ENCODE measurements at places on chromosomes 12 and 14.

- DNase-seq, result no peak
These were observed 10.6 kb upstream of the PUS1 start for GRCh38 chr12:131918311-131919050.

GRCh38 chr12:56029166-56029519, 8.3 kb downstream of the IKZF4 start:
- DNase-seq, result no peak

DNA sequence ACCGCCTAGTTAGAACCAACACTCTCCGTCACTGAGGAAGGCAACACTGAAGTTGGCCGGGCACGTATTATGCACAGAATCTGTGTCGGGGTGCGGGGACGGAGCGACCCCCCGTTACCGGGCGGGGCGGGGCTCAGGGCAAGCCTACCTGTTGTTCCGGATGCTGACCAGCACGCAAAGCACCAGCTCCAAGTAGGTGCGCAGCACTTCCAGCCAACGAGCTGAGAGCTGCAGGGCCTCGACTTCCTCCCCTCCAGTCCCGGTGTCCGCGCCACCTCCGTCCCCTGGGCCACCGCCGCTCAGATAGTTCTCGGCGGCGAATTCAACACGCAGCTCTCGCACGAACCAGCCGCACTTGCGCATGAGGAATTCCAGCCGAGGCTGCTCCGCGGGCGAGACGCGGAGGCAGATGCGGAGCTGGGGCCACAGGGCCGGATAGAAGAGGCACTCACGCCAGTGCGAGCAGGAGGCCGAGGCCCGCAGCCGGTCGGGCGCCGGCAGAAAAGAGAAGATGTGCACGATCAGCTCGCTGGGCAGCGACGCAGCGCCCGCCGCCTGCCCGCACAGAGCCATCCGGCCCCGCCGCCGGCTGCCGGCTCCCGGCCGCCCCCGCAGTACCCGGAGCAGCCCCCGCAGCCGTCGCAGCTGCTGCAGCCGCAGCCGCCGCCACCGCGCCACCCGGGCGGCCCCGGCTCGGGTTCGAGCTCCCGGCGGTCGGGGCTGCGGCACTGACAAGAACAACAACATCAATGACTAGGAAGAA, 636 bp downstream of the FBXO33 start:
- no peak for DNase-seq

- DNase-seq, result no peak
These were observed 237.0 kb upstream of the TBX3 start for GRCh38 chr12:114920771-114921554.

GRCh38 chr12:7083125-7083524, 9.1 kb downstream of the C1R start:
- DNase-seq, result no peak

- DNase-seq, result no peak
These were observed 46.0 kb downstream of the TECPR2 start for GRCh38 chr14:102408724-102409123.

GRCh38 chr12:25119020-25119419, 75.9 kb downstream of the DNAI7 start:
- DNase-seq, result no peak

DNA sequence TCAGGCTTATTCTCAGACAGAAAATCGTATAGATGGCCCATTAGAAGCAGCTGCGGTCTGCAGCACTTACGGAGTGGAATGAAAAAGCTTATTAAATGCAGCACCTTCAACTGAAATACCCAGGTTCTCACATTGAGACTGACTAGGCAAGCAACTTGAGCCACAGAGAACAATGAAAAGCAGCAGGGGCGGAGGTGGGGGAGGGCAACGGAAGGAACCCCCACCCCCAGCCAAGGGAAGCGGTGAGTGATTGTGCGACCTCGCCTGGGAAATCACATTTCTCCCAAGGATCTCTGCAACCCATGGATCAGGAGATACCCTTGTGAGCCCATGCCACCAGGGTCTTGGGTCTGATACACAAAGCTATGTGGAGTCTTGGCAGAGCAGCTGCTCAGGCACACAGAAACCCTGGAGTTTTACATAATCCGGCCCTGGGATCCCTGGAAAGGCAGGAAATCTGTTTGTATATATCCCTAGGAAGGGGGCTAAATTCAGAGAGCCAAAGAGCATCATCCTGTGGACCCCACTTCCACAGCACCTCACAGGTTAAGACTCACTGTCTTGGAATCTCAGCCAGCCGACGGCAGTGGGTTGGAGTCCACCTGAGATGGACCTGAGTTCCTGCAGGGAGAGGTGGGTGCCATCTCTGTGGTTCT, 38.1 kb downstream of the PZP start:
- DNase-seq, result no peak

GRCh38 chr12:90062799-90063198, 354.2 kb upstream of the ATP2B1 start:
- no peak for DNase-seq

DNA sequence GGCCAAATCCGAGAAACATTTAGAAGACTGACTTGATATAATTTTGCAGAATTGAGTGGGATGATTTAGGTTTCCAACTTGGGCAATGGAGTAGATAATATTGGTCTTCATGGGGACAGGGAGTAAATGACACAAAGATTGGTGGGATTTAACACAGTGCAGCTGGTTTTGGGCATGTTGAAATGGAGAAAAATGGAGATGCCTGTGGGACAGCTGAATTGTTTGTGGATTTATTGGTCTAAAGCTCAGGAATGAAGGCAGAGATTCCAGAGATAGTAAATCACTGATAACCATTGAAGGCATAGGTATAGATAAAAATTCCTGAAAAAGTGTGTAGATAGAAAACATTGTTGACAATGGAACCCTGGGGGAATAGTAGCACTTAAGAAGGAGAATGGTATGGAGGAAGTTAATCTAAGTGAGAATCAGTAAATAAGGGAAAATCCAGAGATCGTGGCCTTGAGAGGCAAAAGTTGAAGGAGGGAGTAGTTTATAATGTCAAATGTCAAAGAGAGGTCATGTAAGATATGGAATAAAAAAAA, 120.9 kb upstream of the ATP2B1 start:
- DNase-seq, result no peak

- DNase-seq, result no peak
These were observed 71.1 kb downstream of the C2CD5 start for GRCh38 chr12:22473212-22473611.

GRCh38 chr14:76644855-76645518, 116.3 kb upstream of the VASH1 start:
- no peak for DNase-seq

DNA sequence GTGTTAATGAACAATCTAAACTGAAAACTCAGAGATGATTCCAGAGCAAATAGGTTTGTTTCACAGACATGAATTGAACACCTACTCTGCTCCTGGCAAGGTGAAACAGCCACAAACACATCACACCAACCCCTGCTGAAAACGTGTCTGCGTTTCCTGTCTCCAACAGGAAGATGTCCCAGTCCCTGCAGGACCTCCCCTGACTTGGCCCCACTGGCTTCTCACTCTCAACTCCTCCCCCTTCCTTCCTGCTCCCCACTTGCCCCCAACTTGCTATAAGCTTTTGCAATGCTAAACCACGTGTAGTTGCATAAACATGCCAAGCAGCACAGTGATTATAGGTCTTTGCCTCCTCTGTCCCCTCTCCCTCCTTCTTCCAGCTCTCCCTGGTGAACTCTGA, 567.6 kb downstream of the BCL11B start:
- no peak for DNase-seq

DNA sequence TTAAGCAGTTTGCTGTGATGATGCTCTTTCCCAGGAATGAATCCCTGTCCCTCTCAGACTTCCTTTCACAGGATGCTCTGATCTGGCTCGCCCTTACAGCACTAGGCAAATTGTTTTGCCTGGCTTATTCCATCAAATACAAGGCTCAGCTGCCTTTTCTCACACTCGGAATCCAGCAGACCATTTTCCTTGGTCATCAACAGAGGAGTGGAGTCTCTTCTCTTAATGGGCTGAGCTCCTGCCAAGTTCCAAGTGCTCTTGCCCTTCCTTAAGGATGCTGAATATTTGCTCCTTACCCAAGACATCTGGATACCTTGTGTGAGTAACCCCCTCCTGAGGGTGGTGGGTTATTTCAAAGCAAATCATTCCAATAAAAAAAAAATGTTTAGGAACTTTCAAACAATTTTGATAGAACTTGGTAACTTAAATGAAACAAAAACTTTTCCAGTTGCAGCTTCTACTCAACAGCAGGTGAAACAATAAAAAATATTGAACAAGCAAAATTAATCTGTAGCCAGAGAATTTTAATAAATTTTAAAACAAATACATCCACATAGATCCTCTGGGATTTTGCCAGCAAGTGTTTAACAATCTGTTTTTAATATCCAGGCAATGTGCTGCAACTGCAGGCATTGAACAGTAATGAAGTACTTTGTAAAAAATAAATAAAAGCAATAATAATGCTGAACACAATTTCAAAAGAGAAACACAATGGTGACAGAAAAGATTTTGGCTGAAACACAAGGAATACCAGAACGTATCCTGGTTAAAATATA, 264.0 kb upstream of the FAR2 start:
- no peak for DNase-seq

- DNase-seq, result no peak
These were observed 66.4 kb downstream of the PAWR start for GRCh38 chr12:79624378-79624777.

- no peak for DNase-seq
These were observed 10.0 kb downstream of the SLC6A13 start for GRCh38 chr12:252636-253035.

DNA sequence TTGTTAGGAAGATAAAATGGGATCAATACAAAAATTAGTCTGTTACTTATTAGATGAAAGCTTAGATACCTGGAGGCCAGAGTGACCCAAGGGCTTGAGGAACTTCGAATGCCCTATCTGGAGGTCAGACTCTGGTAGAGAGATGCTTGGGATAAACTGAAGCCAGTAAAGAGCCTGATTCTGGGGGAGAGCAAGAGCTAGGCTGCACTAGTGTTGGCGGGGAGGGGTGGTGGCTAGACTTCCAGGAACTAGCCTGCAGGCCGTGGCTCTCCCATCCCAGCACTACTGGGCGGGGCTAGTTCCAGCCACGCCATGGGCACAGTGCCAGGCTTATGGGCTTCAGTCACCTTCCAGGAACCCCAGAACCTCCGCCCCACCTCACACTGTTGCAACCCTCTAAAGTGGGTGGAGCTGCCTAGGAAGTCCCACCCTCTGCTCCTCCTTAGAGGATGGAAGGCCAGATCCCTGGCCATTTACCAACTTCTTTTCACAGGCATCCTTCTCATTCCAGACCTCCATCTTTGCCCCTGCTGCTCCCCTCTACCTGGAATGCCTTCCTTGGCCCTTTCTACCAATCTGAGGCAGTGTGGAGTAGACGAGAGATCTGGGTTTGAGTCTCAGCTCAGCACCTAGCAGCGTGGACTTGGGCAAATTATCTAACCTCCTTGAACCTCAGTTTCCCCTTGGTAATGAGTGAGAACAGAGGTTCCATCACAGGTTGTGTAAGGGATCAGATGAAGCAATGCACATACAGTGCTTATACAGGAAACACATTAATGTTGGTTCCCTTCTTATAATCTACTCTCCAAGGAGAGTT, 6.3 kb upstream of the NFE2 start:
- no peak for DNase-seq

DNA sequence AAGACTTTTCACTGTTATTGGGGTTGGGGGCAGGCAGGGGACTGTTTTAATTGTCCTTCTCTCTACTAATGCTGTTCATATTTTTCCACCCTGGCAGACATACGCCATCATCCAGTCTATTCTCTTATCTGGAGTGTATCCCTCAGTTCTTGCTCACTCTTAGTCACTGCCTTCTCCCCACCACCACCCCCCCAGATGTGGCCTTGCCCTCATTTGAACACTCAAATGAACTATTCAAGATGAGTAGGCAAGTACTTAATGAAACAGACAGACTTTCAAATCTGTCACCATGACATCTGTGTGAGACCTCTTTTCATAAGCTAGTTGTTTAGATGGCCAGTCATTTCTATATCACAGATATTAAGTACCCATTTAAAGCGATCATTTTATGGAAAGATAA, 10.1 kb downstream of the NUDT4 start:
- DNase-seq, result no peak

DNA sequence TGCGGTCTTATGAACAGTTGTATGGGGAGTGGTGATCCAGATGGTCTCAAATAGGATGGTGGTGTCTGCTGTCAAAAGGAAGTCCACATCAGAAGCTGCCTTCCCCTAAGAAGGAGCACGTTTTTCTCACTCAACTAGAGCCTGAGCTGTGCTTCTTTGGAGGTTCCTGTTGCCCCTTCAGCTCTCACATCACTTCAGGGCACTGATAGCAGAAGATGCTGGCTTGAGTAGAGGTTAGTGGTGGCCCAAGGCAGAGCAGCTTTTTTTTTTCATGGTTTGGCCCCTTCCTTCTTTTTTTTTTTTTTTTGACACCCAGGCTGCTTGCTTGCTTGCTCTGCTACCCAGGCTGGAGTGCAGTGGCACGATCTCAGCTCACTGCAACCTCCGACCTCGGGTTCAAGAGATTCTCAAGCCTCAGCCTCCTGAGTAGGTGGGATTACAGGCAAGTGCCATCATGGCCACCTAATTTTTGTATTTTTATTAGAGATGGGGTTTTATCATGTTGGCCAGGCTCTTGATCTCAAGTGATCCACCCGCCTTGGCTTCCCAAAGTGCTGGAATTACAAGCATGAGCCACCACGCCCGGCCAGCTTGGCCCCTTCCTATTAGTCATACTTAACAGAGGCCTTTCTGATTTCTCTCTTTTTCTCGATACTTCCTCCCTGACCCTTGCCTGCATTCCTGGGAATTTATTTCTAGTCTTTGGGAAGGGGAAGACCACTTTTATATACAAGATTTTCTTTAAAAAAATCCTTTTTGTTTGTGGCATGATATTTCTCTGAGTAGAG, 31.6 kb downstream of the KLRD1 start:
- DNase-seq, result no peak

DNA sequence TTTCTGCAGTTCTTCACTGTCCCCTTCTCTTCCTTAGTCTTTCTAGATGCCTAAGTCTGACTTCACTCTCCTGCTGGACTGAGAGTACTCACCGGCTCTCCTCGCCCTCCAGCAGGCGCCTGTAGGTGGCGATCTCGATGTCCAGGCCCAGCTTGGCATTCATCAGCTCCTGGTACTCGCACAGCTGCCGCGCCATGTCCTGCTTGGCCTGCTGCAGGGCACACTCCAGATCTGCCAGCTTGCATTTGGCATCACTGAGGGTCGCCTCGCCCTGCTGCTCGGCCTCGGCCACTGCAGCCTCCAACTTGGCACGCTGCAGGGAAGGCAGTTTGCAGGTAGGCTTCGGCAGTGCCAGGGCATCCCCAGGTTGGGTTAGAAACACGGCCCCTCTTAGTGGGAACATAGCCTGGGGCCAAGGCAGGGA, 5.2 kb downstream of the KRT84 start:
- no peak for DNase-seq

DNA sequence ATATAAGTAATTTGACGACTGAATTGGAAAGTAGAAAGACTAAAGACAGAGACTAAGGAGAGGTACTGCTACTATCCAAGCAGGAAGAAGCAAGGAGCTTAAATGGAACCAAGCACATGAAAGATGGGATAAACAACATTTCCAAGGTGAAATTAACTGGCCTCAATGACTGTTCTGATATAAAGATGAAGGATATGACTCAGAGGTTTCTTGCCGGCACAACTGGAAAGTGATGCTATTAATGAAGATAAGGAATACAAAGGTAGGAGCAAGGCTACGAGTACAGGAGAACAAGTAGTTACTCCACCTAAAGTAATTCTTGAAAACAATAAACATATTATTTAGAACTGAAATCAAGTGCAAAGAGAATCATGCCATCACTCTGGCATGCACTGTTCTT, 6.4 kb downstream of the SNX6 start:
- DNase-seq, result no peak

- no peak for DNase-seq
These were observed 116.1 kb downstream of the PLEKHA5 start for GRCh38 chr12:19245666-19246065.

Measured in cortex of kidney (tissue), 1 donor.